Stimulated activated CD4-positive, alpha-beta T cell treated with anti-CD3 and anti-CD28 coated beads, Interleukin-4, amount 100 ng/mL, for 4 hours (primary cell): ENCODE measurements at places on chromosomes 2 and 18.

DNA sequence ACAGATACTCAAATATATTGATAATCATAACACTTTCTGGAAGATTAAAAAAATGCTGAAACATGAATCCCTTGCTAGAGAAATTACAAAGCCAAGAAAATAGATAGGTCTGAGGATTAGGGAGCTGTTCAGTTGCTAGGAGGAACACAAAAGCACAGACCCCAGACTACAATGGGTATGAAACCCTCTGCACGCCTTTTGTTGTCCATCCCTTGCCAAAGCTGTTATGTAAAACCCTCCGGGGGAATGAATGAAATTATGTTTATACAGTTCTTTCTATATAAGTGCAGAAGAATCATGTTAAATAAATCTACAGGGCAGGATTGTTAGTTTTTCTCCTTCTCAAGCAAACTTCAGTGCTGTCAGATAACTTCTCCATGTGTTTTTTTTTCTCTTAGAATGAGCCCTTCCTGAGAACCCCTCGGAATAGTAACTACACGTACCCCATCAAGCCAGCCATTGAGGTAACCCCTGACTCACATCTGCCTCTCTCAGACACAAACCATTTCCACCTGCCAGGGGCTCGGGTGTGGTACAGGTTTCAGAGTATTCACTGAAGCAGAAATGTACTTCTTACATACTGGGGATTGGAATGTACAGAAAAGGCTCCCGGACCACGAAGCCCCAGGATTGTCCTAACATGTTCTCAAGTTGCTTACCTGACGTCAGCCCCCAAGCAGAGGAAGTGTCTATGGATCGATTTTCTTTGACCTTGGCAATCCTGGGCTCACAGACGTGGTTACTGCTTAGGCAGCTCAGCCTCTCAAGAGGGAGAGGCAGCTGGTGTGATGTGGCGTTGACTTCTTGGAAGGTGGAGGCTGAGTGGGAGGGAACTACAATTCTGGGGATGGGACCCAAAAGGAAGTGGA, 118.0 kb downstream of the PLB1 start:
- peak; percentile 38 for DNase-seq

GRCh38 chr2:56229397-56230060, 45.7 kb downstream of the CCDC85A start:
- DNase-seq: no peak

DNA sequence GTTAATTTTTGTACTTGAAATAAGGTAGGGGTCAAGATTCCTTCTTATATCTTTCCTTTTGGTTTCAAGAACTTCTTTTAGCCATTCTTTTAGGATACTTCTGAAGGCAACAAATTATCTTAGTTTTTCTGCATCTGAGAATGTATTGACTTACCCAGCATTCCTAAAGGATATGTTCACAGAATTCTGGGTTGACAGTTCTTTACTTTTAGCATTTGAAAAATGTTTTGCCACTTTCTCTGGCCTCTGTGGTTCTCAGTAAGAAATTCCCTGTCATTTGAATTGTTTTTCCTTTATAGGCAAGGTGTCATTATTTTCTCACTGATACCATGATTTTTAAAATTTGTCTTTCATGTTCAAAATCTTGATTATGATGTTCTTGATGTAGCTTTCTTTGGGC, 162.4 kb downstream of the GALNT1 start:
- no peak for DNase-seq

DNA sequence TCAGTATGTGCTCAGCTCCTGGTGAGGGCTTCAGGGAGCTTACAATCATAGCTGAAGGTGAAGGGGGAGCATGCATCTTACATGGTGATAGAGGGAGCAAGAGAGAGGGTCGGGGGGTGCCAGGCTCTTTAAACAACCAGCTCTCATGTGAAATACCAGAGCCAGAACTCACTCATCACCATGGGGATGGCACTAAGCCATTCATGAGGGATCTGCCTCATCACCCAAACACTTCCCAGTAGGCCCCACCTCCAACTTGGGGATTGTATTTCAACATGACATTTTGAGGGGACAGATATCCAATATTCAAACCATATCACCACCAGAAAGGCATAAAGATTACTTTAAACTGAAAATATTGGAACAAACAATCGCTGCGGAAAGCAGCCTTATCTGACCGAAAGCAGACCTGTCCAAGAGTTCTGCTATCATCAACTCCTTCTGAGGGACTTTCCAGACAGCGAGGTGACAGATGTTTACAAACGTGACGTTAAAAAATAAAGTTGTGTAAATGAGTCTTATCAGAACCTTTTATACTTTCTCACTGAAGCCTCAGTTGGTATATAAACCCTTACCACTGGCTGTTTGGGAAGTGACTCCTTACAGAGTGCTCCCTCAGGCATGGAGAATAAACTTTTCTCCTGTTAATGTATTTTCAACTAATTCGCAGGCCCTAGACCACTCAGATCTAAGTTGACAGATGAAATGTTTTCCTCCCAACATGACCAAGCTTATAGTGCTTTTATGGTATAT, 35.5 kb upstream of the PTH2R start:
- no peak for DNase-seq

GRCh38 chr2:133303150-133303549, 265.1 kb downstream of the NCKAP5 start:
- DNase-seq: no peak

GRCh38 chr2:17255071-17255470, 263.2 kb downstream of the RAD51AP2 start:
- no peak for DNase-seq

- DNase-seq: no peak
Measured at GRCh38 chr2:8805278-8806210, 31.9 kb downstream of the KIDINS220 start.

- no peak for DNase-seq
Measured at GRCh38 chr2:72147303-72147971, at the start of gene CYP26B1. CYP26B1 (minus strand) TSS chr2:72147862; CDS start chr2:72147834, 28 bp downstream.

- no peak for DNase-seq
Measured at GRCh38 chr18:74748809-74749208, 151.1 kb downstream of the ZNF407 start.

DNA sequence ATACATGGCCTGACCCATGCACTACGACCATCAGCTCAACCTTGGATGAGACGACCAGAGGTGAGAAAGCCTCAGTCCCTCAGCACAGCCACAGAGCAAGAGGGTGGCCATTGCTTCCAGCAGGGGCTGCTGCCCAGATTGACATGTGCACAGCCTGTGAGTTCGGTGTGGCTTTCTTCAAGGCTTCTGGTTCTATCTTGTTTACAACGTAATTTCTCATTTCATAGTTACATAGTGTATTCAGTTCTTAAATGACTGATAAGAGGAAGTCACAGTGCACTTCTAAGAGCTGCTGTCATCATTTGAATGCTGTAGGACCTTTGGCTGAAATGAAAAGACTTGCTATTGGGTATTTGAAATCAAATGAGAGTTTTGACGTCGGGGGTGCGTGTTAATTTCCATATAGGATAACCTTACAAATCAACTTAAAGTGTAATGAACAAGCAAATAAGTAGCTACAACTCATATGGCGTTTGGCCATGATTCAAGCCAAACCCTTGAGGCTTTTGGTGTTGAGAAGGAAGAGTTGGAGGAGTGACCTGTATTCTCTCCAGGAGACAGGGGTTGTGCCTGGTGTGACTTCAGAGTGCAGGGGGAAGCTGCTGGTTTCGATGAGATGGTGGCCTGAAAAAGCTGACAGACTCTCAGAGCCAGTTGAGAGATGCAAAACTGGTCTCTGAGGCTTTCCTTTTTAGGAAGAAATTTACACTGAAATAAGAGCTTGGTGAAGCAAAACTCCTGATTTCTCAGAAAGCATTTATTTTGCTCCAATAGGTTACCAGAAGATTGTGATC, 51.0 kb downstream of the TSHZ1 start:
- DNase-seq: no peak

- DNase-seq: peak; percentile 83
Measured at GRCh38 chr2:75710577-75711253, at the start of gene GCFC2. GCFC2 (minus strand) TSS chr2:75710915; CDS start chr2:75710855, 60 bp downstream.

DNA sequence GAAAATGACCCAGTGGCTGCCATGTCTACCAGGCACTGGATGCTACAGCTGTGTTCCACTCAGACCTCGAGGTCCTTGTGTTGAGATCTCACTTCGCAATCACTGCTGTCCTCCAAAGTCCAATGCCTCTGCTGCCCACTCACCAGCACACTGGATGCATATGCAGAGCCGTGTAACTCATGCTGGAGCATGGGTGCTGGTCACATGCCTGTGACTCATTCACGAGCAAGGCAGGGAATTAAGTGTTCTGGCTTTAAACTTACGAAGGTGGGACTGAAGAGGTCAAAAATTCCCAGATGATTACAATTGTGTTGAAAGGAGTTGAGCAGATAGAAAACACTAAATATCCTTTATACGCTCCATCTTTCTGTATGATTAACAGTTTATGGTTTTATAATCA, 417.5 kb downstream of the NUP35 start:
- no peak for DNase-seq

GRCh38 chr2:55875434-55876135, 48.0 kb downstream of the EFEMP1 start:
- DNase-seq: no peak

DNA sequence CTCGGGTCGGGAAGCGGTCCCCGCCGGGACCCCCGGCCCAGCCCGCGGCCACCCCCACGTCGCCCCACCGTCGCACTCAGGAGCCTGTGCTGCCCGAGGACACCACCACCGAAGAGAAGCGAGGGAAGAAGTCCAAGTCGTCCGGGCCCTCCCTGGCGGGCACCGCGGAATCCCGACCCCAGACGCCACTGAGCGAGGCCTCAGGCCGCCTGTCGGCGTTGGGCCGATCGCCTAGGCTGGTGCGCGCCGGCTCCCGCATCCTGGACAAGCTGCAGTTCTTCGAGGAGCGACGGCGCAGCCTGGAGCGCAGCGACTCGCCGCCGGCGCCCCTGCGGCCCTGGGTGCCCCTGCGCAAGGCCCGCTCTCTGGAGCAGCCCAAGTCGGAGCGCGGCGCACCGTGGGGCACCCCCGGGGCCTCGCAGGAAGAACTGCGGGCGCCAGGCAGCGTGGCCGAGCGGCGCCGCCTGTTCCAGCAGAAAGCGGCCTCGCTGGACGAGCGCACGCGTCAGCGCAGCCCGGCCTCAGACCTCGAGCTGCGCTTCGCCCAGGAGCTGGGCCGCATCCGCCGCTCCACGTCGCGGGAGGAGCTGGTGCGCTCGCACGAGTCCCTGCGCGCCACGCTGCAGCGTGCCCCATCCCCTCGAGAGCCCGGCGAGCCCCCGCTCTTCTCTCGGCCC, 13.6 kb downstream of the SPEG start:
- no peak for DNase-seq

DNA sequence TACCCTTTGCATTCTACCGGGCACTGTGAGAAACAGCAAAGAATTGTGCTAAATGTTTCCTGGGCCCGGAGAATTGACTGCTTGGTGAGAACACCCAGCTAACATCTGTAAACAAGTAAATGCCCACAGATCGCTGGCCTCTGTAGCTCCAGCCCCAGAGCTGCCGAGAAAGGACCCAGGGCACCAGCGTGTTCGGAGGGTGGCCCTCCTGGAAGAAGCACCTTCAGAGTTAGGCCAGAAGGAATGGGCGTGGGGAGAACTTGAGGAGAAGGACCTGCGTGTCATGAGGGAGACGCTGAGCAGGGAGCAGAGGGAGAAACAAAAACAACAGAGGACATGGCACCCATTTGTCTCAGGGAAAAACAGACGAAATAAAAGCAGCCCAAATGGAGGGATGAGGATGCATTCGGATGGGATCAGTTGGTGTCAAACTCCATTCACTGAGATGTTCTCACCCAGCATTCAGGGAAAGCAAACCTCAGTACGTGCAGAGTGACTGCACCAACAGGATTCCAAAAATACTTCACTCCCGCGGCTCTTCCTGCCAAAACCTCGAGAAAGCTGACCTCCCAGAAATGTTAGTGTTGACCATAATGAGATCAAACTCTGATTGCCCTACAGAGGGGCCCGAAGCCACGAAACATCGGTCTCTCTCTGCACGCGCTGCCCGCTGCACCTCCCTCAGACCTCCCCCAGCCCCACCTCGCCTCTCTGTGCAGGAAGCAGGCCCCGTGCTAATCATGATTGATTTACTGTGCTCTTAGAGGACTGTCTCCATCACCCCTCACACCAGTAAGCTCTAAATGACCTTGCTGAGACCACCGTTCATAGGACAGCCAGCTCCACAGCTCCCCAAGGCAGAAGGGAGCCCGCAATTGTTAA, 376.3 kb upstream of the SALL3 start:
- DNase-seq: no peak

GRCh38 chr18:79139206-79139605, 70.0 kb downstream of the ATP9B start:
- peak; percentile 10 for DNase-seq

DNA sequence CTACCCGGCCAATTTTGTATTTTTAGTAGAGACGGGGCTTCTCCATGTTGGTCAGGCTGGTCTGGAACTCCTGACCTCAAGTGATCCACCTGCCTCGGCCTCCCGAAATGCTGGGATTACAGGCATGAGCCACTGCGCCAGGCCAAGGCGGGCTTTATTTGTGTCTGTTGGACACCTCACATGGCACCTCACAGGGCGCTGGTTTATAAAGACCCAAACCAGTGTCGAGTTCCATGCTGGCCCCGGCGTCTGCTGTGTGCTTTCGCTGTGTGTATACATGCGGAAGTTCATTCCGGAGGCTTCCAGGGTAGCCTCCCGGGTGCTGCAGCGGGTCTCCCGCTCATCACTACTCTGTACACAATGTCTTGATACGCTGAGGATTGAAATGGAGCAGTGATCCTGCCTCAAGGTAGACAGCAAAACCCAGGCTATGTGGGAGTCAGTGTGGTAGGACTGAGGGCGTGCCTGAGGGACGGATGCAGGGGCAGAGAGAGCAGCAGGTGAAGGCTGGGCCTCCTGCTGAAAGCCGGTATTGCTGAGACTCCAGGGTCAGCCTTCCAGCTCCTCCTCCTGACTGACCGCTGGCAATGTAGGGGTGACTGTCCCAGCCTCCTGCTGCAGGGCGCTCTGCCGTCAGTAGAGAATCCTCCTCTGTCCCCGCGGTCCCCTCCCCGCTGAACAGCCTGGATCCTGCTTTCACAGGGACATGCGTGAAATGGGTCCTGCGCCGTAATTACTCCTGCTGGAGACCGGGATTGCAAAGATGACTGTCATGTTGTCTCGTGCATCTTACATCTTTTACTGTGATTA, 22.7 kb downstream of the LDLRAD4 start:
- DNase-seq: no peak

- no peak for DNase-seq
Measured at GRCh38 chr18:31162825-31163435, at the start of gene DSC1. DSC1 (minus strand) TSS chr18:31162856; CDS start chr18:31162594, 262 bp downstream.

GRCh38 chr2:127014630-127015029, 92.3 kb downstream of the BIN1 start:
- no peak for DNase-seq

GRCh38 chr2:210899131-210899530, 342.7 kb downstream of the CPS1 start:
- DNase-seq: no peak

- DNase-seq: no peak
Measured at GRCh38 chr18:389658-390357, 110.7 kb downstream of the COLEC12 start.

GRCh38 chr2:126785862-126786261, 112.8 kb upstream of the TEX51 start:
- no peak for DNase-seq

DNA sequence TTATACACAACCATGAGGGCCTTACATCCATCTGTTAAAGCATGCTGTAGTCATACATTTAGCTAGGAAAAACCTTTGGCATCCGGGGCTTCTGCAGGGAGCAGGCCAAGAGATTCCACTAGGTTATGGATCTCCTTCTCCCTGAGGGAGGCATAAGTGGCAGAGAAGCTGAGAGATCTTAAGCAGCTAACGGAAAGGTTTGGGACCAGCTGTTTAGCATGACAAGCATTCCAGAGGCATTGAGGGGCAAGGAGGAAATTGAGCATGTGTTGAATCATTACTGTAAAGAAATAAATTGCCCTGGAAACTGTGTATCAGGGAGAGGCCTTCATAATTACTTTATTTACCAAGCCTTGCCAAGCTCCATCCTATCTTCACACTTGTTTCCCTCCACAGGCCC, 643.1 kb downstream of the CNTNAP5 start:
- DNase-seq: no peak

- DNase-seq: no peak
Measured at GRCh38 chr2:224069172-224069571, 30.1 kb upstream of the SERPINE2 start.
